Central memory CD8-positive, alpha-beta T cell (primary cell): ENCODE measurements at places on chromosomes 6 and 20.

DNA sequence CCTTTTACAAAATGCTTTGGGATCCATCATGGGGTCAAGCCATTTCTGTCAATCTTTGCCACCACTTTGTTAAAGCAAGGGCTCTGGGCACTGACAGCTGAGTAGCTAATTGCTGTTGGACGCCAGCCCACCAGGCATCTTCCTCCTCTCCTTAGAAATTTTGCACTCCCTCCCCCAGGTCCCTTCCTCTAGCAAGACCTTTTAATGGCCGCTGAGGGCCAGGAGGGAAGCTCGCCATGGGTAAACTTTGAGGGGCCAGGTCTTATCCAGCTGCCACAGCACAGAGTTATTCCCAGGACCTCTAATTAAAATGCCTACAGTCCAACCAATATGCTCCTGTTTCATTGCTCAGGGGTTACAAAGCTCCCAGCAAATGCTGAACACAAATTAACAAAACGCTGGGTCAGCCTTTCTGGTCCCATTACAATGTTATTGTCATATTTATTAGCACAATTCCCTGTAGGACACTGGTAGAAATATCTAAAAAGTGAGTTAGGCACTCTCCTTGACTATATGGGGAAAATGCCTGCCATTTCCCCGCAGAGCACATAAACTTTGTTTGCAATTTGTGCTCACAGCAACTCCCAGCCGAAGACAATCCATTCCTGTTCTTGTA lies 16.8 kb downstream of the SCML4 start:
- no peak for DNase-seq
- H3K27me3 ChIP-seq: no peaks in the 10 kb centered on the region
- H3K4me1 ChIP-seq: peaks cover 71% of the 10 kb centered on the region
- H3K36me3 ChIP-seq: peaks cover 5% of the 10 kb centered on the region
- no peak overlapping the region for H3K4me3 ChIP-seq
- no peak overlapping the region for H3K27ac ChIP-seq

GRCh38 chr6:82750556-82750955 lies 315.1 kb downstream of the UBE3D start:
- H3K4me3 ChIP-seq: no peak overlapping the region
- peaks cover 12% of the 10 kb centered on the region for H3K27me3 ChIP-seq
- DNase-seq: no peak
- H3K4me1 ChIP-seq: no peaks in the 10 kb centered on the region

GRCh38 chr6:75268988-75269354 lies 15.6 kb downstream of the TMEM30A start:
- H3K27me3 ChIP-seq: no peaks in the 10 kb centered on the region
- H3K27ac ChIP-seq: peak overlapping the region; percentile 35
- peaks cover 9% of the 10 kb centered on the region for H3K36me3 ChIP-seq
- H3K4me1 ChIP-seq: peaks cover 24% of the 10 kb centered on the region
- DNase-seq: no peak

- peaks cover 29% of the 10 kb centered on the region for H3K36me3 ChIP-seq
- H3K27me3 ChIP-seq: no peaks in the 10 kb centered on the region
- H3K27ac ChIP-seq: no peak overlapping the region
Measured at GRCh38 chr6:34834789-34835518, 43.1 kb downstream of the BLTP3A start.

DNA sequence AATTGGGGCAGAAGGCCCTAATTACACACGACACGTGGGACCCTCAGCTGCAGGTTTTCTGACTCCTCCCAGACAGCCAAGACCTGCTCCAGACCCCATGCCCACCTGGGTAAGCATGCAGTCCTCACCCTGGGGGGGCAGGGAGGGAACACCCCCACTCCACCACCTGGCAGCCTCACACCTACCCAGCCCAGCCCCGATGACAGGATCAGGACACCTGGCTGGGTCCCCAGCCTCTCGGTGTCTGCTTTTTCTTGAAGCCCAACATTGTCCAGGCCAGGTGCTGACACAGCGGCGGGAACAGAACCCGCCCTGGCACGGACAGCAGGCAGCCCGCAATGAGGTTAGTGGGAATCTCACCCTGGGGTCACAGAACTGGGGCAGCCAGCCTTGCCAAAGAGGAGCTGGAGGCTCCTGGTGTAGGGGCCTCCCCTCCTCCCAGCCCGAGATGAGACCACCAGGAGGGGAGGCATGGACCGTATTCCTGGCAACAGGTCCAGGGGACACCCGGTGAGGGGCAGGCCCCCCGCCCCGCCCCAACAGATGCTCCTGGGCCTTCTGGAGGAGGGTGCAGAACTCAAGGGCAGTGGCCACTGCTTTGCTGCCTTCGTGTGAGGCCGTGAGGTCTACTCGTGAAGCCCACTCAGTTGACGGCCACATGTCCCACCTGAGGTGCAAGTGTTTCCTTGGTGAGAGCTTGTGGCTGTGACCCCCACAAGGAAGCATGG lies 103.8 kb downstream of the DLL1 start:
- no peak for DNase-seq
- H3K4me3 ChIP-seq: no peak overlapping the region
- no peak overlapping the region for H3K27ac ChIP-seq
- no peaks in the 10 kb centered on the region for H3K36me3 ChIP-seq
- H3K27me3 ChIP-seq: no peaks in the 10 kb centered on the region

GRCh38 chr6:117440706-117441525 lies 15.2 kb upstream of the ROS1 start:
- no peaks in the 10 kb centered on the region for H3K36me3 ChIP-seq
- H3K4me1 ChIP-seq: no peaks in the 10 kb centered on the region
- peaks cover 64% of the 10 kb centered on the region for H3K27me3 ChIP-seq
- no peak overlapping the region for H3K27ac ChIP-seq
- DNase-seq: no peak

GRCh38 chr6:105986998-105987397 lies 99.1 kb upstream of the PRDM1 start:
- H3K4me3 ChIP-seq: no peak overlapping the region
- H3K27me3 ChIP-seq: peaks cover 14% of the 10 kb centered on the region
- H3K36me3 ChIP-seq: peaks cover 2% of the 10 kb centered on the region
- no peak for DNase-seq

GRCh38 chr20:56664796-56665195 lies 35.7 kb downstream of the TFAP2C start:
- no peaks in the 10 kb centered on the region for H3K4me1 ChIP-seq
- no peak overlapping the region for H3K4me3 ChIP-seq
- no peak for DNase-seq
- H3K27me3 ChIP-seq: peaks cover 14% of the 10 kb centered on the region
